Stimulated activated CD8-positive, alpha-beta memory T cell treated with anti-CD3 and anti-CD28 coated beads, Interleukin-15, amount 100 ng/mL, for 1 hour (primary cell): ENCODE measurements at places on chromosomes 4 and X.

GRCh38 chrX:3638280-3638873, 75.1 kb downstream of the PRKX start:
- DNase-seq, result no peak

DNA sequence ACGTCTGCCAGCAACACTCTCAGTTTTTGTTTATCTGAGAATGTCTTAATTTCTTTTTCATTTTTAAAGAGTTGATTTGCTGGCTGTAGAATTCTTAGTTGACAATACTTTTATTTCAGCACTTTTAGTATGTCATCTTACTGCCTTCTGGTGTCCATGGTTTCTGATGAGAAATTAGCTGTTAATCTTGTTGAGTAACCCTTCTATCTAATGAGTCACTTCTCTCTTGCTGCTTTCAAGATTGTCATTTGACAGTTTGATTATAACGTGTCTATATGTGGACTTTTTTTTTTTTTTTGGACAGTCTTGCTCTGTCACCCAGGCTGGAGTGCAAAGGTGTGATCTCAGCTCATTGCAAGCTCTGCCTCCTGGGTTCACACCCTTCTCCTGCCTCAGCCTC, 24.0 kb upstream of the TMEM255A start:
- no peak for DNase-seq

- DNase-seq, result no peak
These were observed 170.6 kb downstream of the ZNF330 start for GRCh38 chr4:141391293-141391692.

DNA sequence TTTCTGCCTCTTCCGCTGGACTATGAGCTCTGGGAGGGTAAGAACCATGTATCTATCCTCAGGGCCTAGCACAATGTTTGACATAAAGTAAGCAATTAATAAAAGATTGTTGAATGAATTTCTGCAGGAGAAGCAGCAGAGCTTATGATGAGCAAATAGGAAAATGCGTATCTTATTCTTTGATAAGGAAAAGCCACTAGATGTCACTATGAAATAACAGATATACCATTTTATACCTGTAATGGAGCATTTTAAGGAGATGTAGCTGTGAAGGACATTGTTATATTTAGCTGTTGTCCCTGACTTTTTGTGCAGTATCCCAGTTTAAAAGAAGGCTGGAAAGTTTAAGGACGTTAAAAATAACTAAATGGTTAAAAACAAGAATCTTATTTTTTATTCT, 147.2 kb upstream of the MBNL3 start:
- no peak for DNase-seq

DNA sequence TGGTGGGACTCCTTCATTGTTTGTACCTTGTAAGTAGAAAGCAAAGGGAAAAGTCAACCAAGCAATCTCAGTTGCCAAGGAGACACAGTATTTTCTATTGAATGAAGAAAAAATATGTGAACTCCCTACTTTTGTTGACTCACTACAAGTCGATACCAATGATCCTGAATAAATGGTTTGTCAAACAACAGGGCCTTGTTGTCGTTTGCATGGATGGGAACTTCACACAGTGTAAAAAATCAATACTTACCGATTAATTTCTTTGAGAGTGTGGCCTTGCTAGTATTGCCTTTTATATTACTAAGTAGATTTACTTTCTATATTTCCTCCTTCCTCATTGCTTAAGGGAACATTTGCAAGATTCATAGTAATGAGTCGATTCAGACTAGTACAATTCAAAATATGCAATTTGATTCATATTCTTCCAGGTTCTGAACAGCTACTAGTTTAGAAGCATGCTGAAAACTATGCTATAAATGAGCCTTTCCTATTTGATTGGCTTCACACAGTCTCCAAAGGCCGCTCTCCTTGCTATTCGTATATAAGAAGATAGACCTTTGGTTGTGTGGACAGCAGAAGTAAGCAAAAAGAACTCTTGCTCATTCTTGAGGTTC, 108.0 kb downstream of the ZNF330 start:
- no peak for DNase-seq

- DNase-seq, result no peak
These were observed 22.8 kb downstream of the CDKN2AIP start for GRCh38 chr4:183467246-183467645.

- DNase-seq, result no peak
These were observed 25.1 kb upstream of the APLN start for GRCh38 chrX:129679901-129680300.

- no peak for DNase-seq
These were observed 5.2 kb upstream of the RADX start for GRCh38 chrX:106606571-106606970.
